Activated CD4-positive, alpha-beta T cell treated with anti-CD3 and anti-CD28 coated beads for 4 hours (primary cell): ENCODE measurements at places on chromosomes 13 and 19.

- DNase-seq, result no peak
These were observed 1.7 kb downstream of the ZNF77 start for GRCh38 chr19:2942928-2943640.

GRCh38 chr19:7006135-7006704, 15.0 kb downstream of the MBD3L2B start:
- DNase-seq, result no peak

- DNase-seq, result no peak
These were observed 43.4 kb upstream of the XPO4 start for GRCh38 chr13:20945952-20946383.

DNA sequence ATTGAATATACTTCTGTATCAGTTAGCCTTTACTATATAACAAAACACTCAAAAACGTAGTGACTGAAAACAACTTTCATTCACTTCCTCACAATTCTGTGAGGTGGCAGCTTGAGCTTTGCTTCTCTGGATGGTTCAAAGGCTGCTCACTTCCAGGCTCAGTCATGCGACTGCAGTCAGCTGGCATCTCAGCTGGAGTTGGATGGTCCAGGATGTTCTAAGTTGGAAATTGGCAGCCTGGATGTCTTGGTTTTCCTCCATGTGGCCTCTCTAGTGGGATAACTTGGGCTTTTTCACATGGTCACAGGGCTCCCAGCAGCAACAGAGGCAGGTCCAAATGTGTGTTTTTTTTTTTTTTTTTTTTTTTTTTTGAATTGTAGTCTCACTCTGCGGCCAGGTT, 204.4 kb downstream of the LACC1 start:
- no peak for DNase-seq

GRCh38 chr19:35249848-35250711, 1.3 kb downstream of the LSR start:
- DNase-seq, result no peak

DNA sequence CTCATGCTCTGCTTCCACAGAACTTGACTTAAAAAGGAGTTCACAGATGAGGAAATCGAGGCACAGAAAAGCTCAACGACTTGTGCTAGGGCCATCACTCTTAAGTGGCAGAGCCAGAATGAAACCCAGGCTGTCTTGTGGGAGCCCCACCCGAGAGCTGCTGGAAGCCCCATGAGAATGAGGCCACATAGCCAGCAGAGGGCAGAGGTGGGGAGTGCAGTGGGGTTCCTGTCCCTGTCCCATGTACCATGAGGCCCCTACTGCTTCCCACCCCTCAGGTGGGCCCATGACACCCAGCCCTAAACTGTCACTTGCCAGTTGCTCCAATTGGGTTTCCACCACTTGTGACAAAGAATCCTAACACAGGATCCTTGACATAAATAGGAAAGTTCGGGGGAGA, 175.9 kb downstream of the IRS2 start:
- peak; percentile 25 for DNase-seq

DNA sequence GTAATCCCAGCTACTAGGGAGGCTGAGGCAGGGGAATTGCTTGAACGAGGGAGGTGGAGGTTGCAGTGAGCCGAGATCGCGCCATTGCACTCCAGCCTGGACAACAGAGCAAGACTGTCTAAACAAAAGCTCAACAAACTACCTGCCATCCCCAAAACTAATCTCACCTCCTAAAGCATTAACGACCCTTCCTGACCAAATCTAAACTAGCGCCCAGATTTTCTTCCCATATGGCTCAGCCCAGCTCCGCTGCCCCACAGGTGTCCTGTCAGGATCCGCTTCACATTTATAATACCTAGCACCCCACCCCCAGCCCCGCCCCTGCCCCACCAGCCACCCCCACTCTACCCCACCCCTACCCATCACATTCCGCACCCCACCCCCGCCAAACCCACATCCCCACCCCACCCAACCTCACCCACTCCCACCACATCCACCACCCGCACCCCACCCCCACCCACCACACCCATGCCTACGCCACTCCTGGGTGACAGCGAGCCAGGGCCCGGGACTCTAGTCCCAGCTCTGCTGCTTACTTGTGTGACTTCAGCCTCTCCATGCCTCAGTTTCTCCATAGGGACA, 599 bp downstream of the C19orf12 start:
- DNase-seq, result peak; percentile 57

DNA sequence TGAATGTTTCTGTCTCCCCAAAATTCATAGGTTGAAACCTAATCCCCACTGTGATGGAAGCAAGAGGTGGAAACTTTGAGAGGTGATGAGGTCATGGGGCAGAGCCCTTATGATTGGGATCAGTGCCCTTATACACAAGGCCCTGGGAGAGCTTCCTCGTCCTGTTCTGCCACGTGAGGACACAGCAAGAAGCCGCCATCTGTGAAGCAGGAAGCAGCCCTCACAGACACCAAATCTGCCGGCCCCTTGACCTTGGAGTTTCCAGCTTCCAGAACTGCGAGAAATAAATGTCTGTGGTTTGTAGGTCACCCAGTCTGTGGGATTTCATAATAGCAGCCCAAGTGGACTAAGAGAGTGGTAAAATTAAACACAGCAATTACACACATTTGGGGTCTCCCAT, 737.4 kb downstream of the UQCRFS1 start:
- no peak for DNase-seq

DNA sequence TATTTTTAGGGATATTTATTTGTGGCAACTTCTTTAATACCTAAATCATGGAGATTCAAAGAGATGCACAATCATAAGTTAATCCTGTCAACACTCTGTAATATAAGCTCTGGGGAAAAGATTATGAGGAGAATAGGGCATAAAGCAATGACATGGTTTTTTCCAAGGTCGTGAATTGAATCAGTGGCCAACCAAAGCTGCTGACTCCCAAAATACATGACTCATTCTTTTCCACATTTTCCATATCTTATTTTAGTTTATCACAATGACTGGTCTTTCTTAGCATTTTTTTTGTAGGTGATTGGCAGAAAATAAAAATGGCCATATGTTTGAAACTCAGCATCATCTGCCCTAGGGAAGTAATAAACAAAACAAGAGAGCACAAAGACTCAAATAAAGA, 28.5 kb upstream of the RBM26 start:
- no peak for DNase-seq

DNA sequence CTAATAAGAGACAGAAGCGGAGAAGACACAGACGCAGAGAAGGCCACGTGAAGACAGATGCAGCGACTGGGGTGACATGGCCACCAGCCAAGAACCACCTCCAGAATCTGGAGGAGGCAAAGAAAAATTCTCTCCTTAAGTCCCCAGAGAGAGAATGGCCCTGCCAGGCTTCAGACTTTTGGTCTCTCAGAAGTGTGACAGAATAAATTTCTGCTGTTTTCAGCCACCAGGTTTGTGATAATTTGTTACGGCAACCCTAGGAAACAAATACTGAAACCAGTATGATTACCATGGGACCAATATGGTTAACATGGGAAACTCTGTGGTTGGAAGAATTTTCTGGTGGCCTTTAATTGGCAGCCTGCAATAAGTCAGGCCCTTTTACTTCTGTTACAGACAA, 63.9 kb upstream of the DOCK9 start:
- DNase-seq, result no peak

DNA sequence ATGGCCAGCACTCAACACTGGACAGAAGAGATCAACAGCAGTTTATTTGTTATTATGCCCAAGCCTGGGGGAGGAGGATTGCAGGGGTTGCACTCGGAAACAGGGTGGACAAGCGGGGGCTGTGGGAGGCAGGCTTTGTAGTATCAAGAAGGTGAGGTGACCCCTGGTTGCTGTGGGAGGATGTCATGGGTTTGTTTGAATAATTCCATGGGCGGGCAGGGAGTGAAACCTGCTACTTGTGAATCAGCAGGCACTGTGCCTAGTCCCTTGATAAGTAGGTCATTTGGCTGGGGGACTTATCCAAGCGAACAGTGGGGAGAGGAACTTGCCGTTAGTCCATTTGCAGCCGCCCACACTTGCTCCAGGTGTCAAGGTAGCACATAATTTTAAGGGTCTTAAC, 84.4 kb upstream of the KCTD15 start:
- no peak for DNase-seq

GRCh38 chr19:13823901-13824300, 28.7 kb downstream of the ZSWIM4 start:
- no peak for DNase-seq

GRCh38 chr19:19529783-19530422, 1.2 kb downstream of the YJEFN3 start:
- no peak for DNase-seq

DNA sequence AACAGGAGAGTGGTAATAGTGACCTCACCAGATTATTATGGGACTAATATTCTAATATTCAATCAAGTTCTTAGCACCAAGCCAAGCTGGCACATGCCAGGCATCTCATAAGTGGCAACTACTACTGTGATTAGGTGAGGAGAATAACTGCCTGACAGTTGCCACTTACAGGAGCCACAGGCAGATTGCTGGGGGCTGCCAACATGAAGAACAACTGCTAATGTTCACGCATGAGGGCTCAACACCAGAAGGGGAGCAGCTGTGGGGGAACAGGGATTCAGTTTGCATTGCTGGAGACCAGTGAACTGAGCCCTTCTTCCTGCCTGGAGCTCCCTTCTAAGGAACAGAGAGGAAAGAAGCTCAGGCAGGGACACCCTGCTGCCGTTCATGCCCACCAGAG, 504.5 kb downstream of the FOXO1 start:
- DNase-seq, result no peak

GRCh38 chr19:32824191-32824751, 45.3 kb downstream of the SLC7A9 start:
- DNase-seq, result no peak

DNA sequence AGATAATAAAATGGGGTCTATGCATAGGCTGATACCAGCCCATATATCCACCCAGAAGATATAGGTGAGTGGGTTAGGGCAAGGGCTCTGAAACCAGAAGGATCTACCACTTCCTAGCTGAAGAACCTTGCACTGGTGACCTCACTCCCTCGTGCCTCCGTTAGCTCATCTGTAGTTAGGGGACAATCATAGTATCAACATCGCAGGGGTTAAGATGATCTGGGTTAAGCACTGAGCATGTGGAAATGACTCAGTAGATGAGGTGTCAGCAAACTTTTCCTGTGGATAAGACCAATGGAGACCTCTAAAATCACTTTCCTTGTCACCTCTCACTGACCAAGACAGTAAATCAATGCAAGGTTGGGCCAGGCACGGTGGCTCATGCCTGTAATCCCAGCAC, 30.5 kb downstream of the TNFSF14 start:
- no peak for DNase-seq

GRCh38 chr13:101053301-101054093, 362.8 kb downstream of the NALCN start:
- DNase-seq, result no peak

GRCh38 chr19:49512970-49513745, 697 bp downstream of the FCGRT start:
- DNase-seq, result no peak

- no peak for DNase-seq
These were observed 5.8 kb downstream of the NDUFA3 start for GRCh38 chr19:54108496-54108895.

- DNase-seq, result no peak
These were observed 1004.1 kb upstream of the PCDH9 start for GRCh38 chr13:68234274-68234673.

DNA sequence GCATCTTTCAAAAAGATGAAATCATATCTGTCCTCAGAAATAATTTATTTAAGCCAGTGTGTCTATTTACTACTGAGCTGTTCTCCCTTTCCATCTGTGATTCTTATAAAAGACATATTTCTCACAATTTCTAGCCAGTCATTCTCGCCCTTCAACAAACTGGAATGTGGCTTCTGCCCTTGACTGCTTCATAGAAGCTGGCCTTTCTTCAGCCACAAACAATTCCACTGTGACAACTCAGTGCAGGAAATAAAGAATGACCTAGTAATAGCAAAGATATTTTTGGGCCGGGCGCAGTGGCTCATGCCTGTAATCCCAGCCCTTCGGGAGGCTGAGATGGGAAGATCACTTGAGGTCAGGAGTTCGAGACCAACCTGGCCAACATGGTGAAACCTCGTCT, 655.5 kb downstream of the PCDH9 start:
- no peak for DNase-seq

GRCh38 chr13:31209172-31209840, 9.5 kb downstream of the B3GLCT start:
- no peak for DNase-seq

- no peak for DNase-seq
These were observed 4.8 kb upstream of the WDR18 start for GRCh38 chr19:979318-979741.

GRCh38 chr19:23287620-23288019, 37.4 kb upstream of the ZNF724 start:
- DNase-seq, result no peak

GRCh38 chr19:54517483-54517882, 14.9 kb downstream of the LAIR2 start:
- peak; percentile 14 for DNase-seq

DNA sequence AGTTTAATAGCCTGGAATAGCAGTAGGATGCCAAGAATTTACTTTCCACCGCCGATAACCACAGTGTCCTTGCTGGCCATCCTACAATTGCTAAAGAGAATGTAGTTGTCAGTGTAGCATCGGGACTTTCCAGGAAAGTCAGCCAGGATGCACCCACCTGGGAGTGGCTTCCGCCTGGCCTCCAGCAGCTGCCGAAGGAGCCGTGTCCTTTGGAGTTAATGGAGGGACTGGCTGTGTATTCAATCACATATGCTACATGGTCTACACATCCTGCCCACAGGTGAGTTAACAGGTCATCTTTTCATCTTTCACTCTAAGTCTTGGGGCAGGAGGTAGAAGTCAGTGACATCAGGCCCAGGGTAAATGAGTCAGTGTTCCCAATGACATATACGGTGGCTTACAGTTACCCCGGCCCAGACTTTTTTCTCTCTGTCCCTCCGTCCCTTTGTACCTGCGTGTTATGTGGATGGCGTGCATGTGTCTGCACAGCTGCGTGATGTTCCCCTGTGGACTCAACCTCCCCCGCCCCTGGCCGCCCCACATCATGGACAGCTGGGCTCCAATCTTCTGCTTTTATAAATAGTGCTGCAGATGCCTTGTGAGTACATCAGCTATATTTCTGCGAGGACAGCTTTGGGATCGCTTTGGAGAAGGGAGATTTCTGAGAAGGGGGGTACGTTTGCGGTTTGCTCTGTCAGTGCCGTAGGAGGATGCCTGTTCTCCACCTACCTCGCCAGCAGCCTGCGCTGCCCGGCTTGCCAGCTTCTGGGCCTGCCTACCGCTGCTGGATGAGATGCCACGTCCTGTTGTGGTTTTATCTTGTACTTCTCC, 63.1 kb downstream of the ATP11A start:
- peak; percentile 28 for DNase-seq

DNA sequence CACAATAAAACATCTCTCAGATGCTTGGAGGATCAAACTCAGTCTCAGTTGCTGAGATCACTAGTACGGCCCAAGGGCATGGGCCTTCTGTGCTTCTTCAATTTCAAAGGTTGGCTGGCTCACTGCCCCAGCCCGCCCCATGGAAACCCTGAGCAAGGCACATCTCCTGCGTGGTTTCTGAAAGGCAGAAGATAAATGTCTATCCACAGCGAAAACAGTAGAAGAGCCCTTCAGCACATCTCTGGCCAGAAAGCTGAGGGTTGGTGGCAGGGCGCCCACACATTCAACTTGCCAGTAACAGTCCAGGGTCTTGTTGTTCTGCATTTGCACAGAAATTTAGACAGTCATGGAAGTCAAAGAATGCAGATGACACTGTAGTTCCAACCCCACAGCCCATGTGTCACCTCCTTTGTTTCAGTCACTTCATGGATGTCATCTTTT, 24.0 kb upstream of the KATNAL1 start:
- no peak for DNase-seq
